Fibroblast of villous mesenchyme (primary cell): ENCODE measurements at places on chromosomes 1 and 21. TPM values are rescaled to one million over a fixed set of nuclear protein-coding genes. Genes with fewer than 3 reads are reported as not detected.

The PCP4 gene
- not detected in 2 replicates for total RNA-seq

The TRMT13 gene
- 10.0 and 11.7 TPM in 2 replicates for total RNA-seq

The NPL gene
- total RNA-seq: 0.97 and 3.5 TPM in 2 replicates

The PAPPA2 gene
- 1.3 and 1.6 TPM in 2 replicates for total RNA-seq

The MTR gene
- 26.7 and 34.5 TPM in 2 replicates for total RNA-seq

The ZNF648 gene
- total RNA-seq: not detected in 2 replicates

The VCAM1 gene
- total RNA-seq: 28.3 and 54.8 TPM in 2 replicates

The MCOLN2 gene
- 1.3 and 1.7 TPM in 2 replicates for total RNA-seq

The CIART gene
- total RNA-seq: 6.5 and 8.1 TPM in 2 replicates

The SH3D21 gene
- 3.9 and 5.8 TPM in 2 replicates for total RNA-seq

The TAL1 gene
- 0.32 TPM in 1 of 2 replicates, not detected in the other for total RNA-seq

The KANK4 gene
- total RNA-seq: not detected in 2 replicates

The TEX35 gene
- total RNA-seq: under 0.01 TPM in 1 of 2 replicates, not detected in the other

The MT1HL1 gene
- total RNA-seq: not detected in 2 replicates

The MNDA gene
- total RNA-seq: not detected in 2 replicates

The LEFTY2 gene
- under 0.01 TPM in 1 of 2 replicates, not detected in the other for total RNA-seq

The AQP10 gene
- not detected in 2 replicates for total RNA-seq

The SYCP1 gene
- not detected in 2 replicates for total RNA-seq

The FAM131C gene
- total RNA-seq: under 0.01 TPM in 1 of 2 replicates, not detected in the other

The LY9 gene
- under 0.01 TPM in 1 of 2 replicates, not detected in the other for total RNA-seq

The GPATCH3 gene
- 7.3 and 8.7 TPM in 2 replicates for total RNA-seq

The RAB4A gene
- total RNA-seq: 17.1 and 18.6 TPM in 2 replicates

The LAPTM5 gene
- total RNA-seq: not detected in 2 replicates

The KRTAP13-2 gene
- not detected in 2 replicates for total RNA-seq

The CAMSAP2 gene
- total RNA-seq: 44.8 and 55.7 TPM in 2 replicates

The HES3 gene
- total RNA-seq: not detected in 2 replicates

The NTMT2 gene
- not detected in 2 replicates for total RNA-seq

The PDE4B gene
- total RNA-seq: 51.0 and 52.8 TPM in 2 replicates

The RXRG gene
- total RNA-seq: not detected in 2 replicates
